ENCODE measurements at places on chromosomes 6 and 20.

GRCh38 chr6:147958683-147959082, 384.0 kb upstream of the SASH1 start:
- DNase-seq = no peak

- no peak for DNase-seq
These were observed 26.1 kb downstream of the PXDC1 start for GRCh38 chr6:3725145-3726047.

DNA sequence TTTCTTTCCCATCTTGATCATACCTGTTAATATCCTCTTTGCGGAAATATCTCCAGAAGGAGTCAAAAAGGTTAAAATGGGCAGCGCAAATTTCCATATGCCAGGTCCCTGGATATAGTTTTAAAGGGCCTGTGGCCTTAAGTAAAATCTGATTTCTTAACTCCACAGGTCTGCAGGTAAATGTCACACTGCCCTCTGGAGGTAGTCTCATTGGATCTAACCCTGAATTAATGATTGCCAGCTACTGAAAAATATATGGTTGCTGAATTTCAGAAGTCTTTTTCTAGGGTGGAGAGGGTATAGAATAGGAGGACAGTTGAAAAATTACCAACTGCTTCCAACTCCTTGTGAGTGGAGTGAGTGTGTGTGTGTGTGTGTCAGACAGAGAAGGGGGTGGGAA, 8.5 kb downstream of the MOXD1 start:
- DNase-seq = no peak

GRCh38 chr6:104123227-104123626, 736.5 kb downstream of the HACE1 start:
- DNase-seq = no peak
